ENCODE measurements at places on chromosomes 1 and 21.

DNA sequence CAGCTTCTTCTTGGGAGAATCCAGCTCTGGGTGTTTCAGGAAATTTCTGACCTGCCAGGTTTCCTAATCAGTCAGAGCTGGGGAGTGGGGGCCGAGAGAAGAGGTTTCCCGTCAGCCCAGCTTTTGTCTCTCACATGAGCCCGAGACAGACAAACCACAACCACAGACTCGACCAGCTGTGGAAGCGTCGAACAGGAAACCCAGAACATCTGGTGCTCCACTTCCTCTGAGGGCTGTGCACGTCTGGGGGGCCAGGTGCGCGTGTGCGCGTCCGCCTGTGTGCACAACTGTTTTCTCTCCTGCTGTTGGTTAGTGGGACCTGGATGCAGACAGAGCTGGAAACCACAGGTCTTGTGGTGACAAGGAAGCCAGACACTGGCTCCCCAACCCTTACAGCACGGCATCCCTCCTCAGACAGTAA is 113.0 kb upstream of the SLC25A33 start:
- DNase-seq = peak; percentile 73

GRCh38 chr1:33378976-33379375 is 51.9 kb downstream of the PHC2 start:
- DNase-seq = no peak

- DNase-seq = no peak
Observed at GRCh38 chr1:11298390-11299224, 25.6 kb downstream of the UBIAD1 start.

GRCh38 chr21:37534431-37534830 is 167.9 kb downstream of the DYRK1A start:
- DNase-seq = no peak

DNA sequence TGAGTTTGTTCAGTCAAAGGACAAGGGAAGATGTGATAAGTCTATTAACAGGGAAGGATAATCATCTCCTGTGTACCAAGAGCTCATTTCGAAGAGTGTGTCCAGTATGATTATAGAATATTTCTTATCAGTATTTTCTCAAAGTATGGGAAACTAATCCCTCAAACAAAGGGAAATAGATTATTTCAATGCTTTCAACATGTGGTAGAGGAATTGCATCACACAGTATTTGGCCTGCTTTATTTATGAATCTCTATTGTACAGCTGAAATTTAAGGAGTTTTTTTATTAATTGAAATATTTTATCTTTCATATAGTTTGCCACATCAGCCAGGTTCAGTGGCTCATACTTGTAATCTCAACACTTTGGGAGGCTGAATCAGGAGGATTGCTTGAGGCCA is 151.0 kb downstream of the CLEC20A start:
- DNase-seq = no peak

GRCh38 chr1:192724670-192725069 is 84.2 kb upstream of the RGS2 start:
- no peak for DNase-seq

GRCh38 chr1:11482198-11482597 is 3.2 kb downstream of the DISP3 start:
- no peak for DNase-seq

DNA sequence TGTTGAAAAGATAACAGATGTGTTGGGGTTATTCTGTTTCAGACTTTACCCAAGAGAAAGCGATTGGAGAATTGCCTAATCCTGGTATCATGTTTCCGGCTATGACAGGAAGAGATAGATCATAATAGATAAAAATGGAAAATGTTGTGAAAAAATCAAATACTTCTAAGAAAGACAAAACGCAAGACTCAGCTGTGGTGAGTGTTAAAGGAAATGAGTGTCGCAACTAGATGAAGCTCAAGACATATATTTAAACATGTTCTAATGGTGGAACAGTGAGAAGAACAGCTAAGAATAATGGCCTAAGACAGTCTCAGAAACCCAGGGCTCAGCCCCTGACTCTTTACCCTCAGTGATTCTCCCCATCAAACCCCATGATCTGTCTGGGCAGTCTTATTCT is 426.7 kb upstream of the RUNX1 start:
- DNase-seq = no peak

GRCh38 chr21:32565856-32566465 is 19.4 kb downstream of the TCP10L start:
- no peak for DNase-seq

- no peak for DNase-seq
Observed at GRCh38 chr1:32813941-32814739, 3.0 kb downstream of the YARS1 start.

DNA sequence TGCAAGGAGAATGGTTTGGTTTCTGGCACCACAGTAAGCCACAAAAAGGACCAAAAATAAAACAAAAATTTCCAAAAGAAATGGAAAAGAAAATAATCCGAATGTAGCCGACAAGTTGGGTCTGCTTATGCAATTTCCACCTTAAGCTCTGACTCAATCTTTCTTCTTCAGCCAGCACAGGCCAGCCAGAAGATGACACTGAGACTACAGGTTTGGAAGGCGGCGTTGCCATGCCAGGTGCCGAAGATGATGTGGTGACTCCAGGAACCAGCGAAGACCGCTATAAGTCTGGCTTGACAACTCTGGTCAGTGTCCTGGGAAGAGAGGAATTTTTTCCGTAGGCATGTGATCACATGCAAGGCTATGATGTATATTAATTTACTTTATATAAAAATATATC is 23.4 kb downstream of the PDPN start:
- DNase-seq = no peak

- no peak for DNase-seq
Observed at GRCh38 chr1:5944154-5944842, 47.9 kb downstream of the NPHP4 start.

- DNase-seq = no peak
Observed at GRCh38 chr1:157371826-157372225, 180.5 kb downstream of the FCRL5 start.

DNA sequence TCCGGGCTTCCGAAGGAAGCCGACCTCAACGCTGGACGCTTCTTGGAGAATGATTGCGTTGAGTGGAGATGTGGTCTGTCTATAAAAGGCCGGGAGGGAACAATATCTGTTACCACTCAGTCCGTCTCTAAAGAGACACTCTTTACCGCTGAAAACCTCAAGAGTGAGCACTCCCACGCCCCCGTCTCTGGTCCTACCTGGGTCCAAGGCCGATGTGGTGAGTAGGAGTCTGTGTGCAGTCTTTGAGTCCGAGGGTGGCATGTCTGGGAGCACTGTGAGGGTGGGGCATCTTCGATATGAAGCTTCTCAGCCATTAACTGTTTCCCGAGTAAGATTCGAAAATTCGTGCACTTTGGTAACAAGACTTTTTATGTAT is 576 bp downstream of the ZFP69 start:
- no peak for DNase-seq

DNA sequence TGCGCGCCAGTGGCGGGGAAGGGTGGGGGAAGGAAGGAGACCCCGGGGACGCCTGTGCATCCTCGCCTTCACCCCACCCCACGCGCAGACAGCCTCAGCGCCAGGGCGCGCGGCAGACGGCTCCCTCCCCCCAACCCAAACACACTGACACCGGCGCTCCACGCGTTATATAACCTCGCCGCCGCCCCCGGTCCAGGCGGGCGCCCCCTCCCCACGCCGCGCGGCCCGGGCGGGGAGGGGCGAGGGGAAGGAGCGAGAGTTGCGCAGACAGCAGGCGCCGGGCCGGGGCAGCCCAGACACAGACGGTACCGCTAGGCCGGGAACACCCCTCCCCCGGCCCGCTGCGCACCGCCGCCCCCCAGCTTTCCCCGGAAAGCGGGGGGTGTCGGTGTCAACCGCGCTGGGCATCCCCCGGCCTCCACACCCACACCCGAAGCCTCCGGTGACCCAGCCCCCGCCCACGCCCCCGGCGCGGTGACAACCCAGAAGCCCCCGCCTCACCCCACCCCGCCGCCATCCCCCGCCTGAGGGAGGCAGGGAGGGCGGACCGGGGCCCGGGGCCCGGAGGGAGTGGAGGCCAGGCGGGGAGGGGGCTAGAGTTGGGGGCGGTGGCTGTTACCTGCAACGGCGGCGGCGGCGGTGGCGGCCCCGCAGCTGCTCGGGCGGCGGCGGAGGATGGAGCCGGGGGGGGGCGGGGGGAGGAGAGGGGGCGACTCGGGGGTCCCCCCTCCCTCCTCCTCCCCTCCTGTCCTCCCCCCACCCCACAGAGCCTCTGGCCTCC is 432 bp downstream of the AKT3 start:
- DNase-seq = peak; percentile 75

DNA sequence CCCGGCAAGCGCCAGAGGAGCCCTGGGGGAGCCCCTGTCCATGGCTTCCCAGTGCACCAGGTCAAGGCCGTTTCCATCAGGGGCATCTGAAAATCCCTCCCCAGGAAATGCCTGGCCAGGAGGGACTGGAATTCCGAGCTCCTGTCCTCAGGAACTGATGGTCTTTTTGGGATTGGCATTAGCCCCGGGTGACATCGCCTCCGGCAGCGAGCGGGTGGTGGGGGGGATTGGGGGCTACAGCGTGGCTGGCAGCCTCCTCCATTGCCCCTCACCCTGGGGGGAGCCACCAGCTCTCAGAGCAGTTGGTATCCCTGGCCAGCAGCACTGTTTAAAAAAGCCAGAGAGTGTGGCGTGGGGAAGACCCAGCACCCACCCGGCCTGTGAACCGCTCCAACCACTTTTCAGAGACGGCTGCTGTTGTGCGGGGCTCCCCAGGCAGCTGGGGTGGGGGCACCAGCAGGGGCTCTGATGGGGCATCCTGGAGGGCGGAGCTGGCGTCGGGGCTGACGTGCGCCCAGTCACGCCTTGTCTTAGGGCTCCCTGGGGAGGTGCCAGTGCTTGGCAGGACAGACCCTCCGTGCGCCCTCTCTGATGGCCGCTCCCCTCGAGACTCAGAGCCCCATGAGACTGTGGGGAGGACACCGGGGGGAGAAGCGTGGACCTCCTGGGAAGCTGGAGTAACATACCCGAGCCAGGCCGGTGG is 62.9 kb upstream of the TTC34 start:
- no peak for DNase-seq

DNA sequence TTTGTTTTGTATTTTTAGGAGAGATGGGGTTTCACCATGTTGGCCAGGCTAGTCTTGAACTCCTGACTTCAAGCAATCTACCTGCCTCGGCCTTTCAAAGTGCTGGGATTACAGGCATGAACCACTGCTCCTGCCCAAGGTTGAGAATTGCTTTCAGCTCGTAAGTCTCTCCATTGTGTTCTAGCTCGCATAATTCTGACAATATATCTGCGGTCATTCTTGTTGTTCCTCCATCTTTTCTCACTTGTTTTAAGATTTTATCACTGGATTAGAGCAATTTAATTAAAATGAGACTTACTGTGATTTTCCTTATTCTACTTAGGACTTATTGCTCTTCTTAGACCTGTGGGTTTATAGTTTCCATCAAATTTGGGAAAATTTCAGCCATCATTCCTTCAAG is 102.9 kb downstream of the AHCTF1 start:
- DNase-seq = no peak

- no peak for DNase-seq
Observed at GRCh38 chr1:212698467-212699103, 1.1 kb downstream of the BATF3 start.

DNA sequence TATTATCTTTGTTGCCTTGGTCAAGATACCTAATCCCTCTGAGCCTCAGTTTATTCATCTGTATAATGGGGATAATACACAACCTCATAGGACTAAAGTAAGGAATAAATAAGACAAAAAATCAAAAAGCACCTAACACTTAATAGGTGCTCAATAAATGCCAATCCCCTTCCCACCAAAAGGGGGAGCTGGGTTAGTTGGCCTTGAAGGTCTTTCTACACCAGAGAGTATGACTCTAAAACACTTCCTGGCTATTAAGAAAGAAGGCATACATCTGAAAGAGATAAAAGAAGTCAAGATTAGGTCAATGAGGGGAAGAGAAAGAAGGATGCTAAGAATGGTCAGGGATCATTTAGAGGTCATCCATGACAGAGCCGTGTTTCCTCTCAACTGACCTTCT is 11.1 kb downstream of the VSIG8 start:
- no peak for DNase-seq

- no peak for DNase-seq
Observed at GRCh38 chr1:232249339-232249738, 380.6 kb downstream of the SIPA1L2 start.

DNA sequence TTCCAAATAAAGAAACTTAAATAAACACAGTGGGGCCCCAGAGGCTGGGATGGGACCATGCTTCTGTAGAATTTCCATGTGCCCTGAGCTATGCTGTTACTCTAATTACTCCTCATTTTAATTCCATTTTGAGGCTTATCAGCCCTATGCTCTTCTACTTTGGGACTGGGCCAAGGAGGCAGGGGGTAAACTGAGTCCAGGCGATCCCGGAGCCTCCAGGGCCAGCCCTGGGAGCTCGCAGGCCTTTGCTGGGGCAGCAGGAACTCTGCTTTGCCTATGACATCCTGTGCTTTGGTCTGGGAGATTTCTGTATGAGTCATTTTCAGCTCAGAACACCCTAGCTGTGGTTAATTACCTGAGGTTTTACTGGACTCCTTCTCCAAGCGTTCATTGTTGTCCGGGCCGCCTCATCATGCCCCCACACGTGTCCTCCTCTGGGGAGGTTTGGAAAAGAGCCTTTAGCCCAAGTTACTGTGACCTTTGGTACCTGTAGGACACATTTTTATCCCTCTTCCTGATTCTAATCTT is 95.7 kb downstream of the RHOU start:
- DNase-seq = no peak

GRCh38 chr1:203229471-203230135 is at the start of gene CHIT1:
Gene CHIT1 (minus strand): TSS chr1:203229673. CDS start chr1:203229636, 37 bp downstream.
- DNase-seq = no peak

- no peak for DNase-seq
Observed at GRCh38 chr1:64167176-64167575, 36.2 kb upstream of the UBE2U start.

GRCh38 chr1:184930645-184931044 is 43.7 kb downstream of the NIBAN1 start:
- DNase-seq = no peak

GRCh38 chr1:32861904-32862695 is 8.6 kb downstream of the FNDC5 start:
- DNase-seq = no peak

DNA sequence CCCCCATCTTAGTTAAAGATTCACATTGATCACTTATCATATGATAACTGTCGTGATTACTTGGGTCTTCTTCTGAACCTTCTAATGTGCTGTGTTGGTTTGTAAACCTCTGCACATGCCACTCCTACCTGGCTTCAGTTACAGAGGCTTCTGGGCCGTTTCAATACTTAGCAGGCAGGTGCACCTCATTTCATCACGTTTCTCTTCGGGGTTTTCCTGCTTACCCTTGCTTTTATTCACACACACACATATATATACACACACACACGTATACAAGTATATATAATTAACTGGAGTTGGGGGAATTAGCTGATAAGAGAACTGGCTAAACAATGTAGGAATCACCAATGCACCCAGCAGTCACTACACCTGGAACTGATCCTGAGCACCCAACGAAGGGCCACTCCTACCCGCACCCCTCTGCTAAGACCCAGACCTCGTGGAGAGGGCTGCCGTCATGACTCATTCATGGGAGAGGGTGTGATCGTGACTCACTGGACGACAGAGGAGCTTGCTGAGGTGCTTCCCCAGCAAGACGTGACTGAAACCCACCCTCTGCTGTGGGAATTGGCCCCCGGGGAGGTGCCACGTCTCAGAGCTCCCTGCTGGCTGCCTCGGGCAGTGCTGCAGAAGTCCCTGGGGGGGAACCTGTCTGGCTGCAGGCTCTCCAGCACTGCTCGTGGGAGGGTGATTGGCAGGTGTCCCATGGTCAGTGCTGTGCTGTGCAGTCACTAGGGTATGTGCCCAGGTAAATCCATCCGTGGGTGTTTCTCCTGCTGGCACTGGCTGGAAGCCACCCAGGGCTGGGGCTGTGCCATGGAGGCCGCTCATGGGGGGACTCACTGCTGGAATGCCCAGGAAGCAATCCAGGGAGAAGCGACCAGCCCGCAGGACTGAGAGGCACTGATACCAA is 166.6 kb downstream of the DYRK1A start:
- DNase-seq = no peak
